Activated CD4-positive, alpha-beta memory T cell treated with anti-CD3 and anti-CD28 coated beads, Interleukin-2, amount 10 ng/mL, durations not matched to agents 7 days and 5 days (primary cell): ENCODE measurements at places on chromosomes 12 and 14. TPM values are rescaled to one million over a fixed set of nuclear protein-coding genes. Genes with fewer than 3 reads are reported as not detected.

- no peaks in the 10 kb centered on the region for H3K4me1 ChIP-seq
- H3K4me3 ChIP-seq = no peak overlapping the region
- H3K36me3 ChIP-seq = no peaks in the 10 kb centered on the region
Observed at GRCh38 chr14:90715495-90715894, 100.7 kb downstream of the TTC7B start.

- H3K4me1 ChIP-seq = peaks cover 45% of the 10 kb centered on the region
- H3K27ac ChIP-seq = peak overlapping the region; percentile 74
- DNase-seq = no peak
- peaks cover 8% of the 10 kb centered on the region for H3K27me3 ChIP-seq
Observed at GRCh38 chr12:116278279-116278626, 760 bp upstream of the MED13L start.

GRCh38 chr14:53401646-53402045 is 248.5 kb upstream of the DDHD1 start:
- no peak for DNase-seq
- no peaks in the 10 kb centered on the region for H3K4me1 ChIP-seq
- H3K4me3 ChIP-seq = no peak overlapping the region
- no peak overlapping the region for H3K27ac ChIP-seq
- no peaks in the 10 kb centered on the region for H3K36me3 ChIP-seq
- H3K27me3 ChIP-seq = no peaks in the 10 kb centered on the region

GRCh38 chr12:118299791-118300460 is 72.8 kb downstream of the TAOK3 start:
- peaks cover 34% of the 10 kb centered on the region for H3K4me1 ChIP-seq
- H3K4me3 ChIP-seq = no peak overlapping the region
- no peaks in the 10 kb centered on the region for H3K36me3 ChIP-seq

DNA sequence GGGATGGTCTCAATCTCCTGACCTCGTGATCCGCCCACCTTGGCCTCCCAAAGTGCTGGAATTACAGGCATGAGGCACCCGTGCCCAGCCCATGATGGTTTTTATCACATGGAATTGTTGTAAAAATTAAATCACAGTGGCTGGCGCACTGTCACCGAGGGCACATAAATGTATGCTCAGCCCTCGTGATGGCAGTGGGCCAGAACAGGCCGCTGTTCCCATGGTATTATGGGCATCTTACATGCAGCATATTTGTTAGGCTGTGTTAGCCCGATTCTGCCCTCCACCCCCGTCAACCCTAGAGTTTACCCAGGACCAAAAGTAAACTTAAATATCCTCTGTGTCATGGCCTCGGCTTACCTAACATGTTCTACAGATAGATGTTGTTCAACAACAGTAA is 48.6 kb downstream of the GPR68 start:
- H3K4me3 ChIP-seq = no peak overlapping the region
- H3K27ac ChIP-seq = no peak overlapping the region
- H3K27me3 ChIP-seq = no peaks in the 10 kb centered on the region
- H3K36me3 ChIP-seq = peaks cover 84% of the 10 kb centered on the region
- peaks cover 64% of the 10 kb centered on the region for H3K4me1 ChIP-seq

- no peaks in the 10 kb centered on the region for H3K4me1 ChIP-seq
- H3K27ac ChIP-seq = no peak overlapping the region
- no peak overlapping the region for H3K4me3 ChIP-seq
Observed at GRCh38 chr14:33377596-33378390, 439.1 kb downstream of the NPAS3 start.

DNA sequence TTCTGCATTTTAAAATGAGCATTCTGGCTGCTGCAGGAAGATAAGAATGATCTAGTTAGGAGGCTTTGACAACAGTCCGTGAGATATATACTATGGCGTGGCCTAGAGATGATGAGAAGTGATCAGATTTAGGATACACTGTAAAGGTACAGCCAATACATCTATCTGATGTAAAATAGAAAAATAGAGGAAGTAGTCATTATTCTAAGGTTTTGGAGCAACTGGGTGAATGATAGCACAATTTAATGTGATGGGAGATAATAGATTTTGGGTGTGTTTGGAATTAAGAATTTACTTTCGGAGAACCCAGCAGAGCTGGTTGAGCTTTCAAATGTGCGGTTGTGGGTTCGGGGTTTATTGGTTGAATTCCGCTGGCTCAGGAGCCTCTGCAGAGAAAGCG is at the start of gene ANP32D:
Gene ANP32D, plus strand, starts transcription at position 301 of the 400 bp plus-strand sequence. CDS start 106 bp downstream, outside the sequence.
- H3K36me3 ChIP-seq = no peaks in the 10 kb centered on the region
- H3K27ac ChIP-seq = no peak within 1 kb of the TSS
- DNase-seq = no peak
- peaks cover 9% of the 10 kb centered on the region for H3K27me3 ChIP-seq
- H3K4me3 ChIP-seq = no peak within 1 kb of the TSS

- no peak for DNase-seq
- H3K27ac ChIP-seq = no peak overlapping the region
- H3K36me3 ChIP-seq = peaks cover 23% of the 10 kb centered on the region
- no peaks in the 10 kb centered on the region for H3K4me1 ChIP-seq
Observed at GRCh38 chr12:26389343-26389742, 194.0 kb downstream of the SSPN start.

DNA sequence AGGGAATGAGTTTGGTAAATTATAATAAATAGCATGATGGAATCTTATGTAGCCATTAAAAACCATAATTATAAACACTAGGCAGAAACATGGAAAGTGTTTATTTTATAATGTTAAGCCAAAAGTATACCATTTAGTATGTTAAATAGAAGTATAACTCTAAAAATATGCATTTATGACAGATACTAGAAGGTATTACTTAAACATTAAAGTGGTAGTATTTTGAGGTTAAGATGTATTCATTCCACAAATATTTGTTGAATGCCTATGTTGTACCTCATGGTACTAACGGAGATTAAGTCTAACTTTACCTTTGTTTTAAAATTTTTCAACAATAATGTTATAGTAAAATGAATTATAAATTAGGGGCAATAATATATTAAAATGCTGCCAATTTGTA is 24.1 kb downstream of the TTC8 start:
- no peak overlapping the region for H3K4me3 ChIP-seq
- H3K4me1 ChIP-seq = no peaks in the 10 kb centered on the region
- no peak for DNase-seq
- H3K27ac ChIP-seq = no peak overlapping the region
- no peaks in the 10 kb centered on the region for H3K36me3 ChIP-seq

DNA sequence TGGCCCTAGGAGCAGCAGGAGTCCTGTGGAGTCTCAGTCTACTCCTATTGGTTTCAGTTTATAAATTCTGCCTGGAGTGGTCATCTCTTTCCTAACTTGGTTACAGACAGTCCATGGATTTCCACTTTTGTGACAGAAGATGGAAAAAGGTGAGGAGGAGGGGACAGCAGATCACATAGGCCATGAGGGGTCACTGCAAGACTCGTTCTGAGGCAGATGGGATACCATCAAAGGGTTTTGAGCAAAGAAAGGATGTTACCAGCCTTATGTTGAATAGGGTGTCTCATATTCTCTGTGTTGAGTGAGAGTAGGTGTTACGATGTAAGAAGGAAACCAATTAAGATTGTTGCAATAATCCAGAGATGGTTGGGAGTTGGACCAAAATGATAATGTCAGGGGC is 15.3 kb downstream of the PDE3A start:
- H3K36me3 ChIP-seq = no peaks in the 10 kb centered on the region
- no peak overlapping the region for H3K27ac ChIP-seq
- no peaks in the 10 kb centered on the region for H3K4me1 ChIP-seq
- no peak for DNase-seq
- no peak overlapping the region for H3K4me3 ChIP-seq

DNA sequence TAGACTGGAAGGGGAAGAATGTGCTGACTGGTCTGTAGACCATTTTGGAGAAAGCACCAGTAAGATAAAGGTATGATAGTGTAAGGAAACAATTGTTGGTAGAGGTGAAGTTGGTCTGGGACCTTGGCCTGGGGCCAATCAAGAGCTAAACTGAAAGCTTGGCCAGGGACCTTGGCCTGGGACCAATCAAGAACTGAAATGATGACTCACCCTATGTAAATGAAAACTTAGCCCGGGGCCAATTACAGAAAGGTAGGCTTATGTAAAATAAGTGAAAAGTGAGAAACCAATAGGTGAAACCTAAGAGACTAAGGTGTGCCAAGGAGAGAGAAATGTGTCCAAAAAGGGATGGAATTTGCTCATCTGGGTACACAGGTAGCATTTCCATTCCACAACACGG is 776.0 kb downstream of the C12orf50 start:
- H3K27me3 ChIP-seq = no peaks in the 10 kb centered on the region
- H3K27ac ChIP-seq = no peak overlapping the region
- no peak overlapping the region for H3K4me3 ChIP-seq
- DNase-seq = no peak
- no peaks in the 10 kb centered on the region for H3K36me3 ChIP-seq
- no peaks in the 10 kb centered on the region for H3K4me1 ChIP-seq

GRCh38 chr12:51395283-51396230 is 4.4 kb upstream of the GALNT6 start:
- peaks cover 7% of the 10 kb centered on the region for H3K27me3 ChIP-seq
- H3K27ac ChIP-seq = peak overlapping the region; percentile 96
- peak; percentile 45 for DNase-seq
- no peaks in the 10 kb centered on the region for H3K36me3 ChIP-seq
- peak overlapping the region; percentile 76 for H3K4me3 ChIP-seq
- peaks cover 51% of the 10 kb centered on the region for H3K4me1 ChIP-seq

DNA sequence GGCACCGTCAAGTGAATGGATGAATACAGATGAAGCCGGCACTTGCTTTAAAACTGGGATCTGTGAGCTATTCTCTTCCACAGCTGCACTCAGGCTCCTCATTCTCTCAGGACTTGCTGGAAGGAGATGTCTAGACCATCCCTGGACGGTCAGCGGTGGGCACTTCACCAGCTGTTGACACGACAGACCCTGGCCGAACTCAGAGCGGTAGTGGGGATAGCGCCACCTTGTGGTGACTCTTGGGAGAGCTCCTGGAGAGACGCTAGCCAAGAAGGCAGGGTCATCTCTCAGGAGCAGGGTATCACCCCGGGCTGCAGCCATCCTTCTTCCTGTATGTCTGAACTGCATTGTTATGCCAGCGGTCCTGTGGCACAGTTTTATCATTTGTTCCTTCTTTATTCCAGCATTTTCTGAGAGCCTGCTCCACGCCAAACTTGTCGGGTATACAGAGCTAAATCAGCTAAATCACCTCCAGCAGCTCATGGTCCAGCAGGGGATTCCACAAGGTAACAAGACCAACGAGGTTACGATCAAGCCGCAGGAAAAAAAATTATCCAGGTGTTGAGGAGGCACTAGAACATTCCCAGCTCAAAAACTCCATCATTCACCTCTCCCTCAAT is 10.0 kb downstream of the WNT1 start:
- H3K4me1 ChIP-seq = peaks cover 4% of the 10 kb centered on the region
- H3K27me3 ChIP-seq = peaks cover 68% of the 10 kb centered on the region
- H3K4me3 ChIP-seq = no peak overlapping the region
- peak; percentile 79 for DNase-seq

- no peak overlapping the region for H3K27ac ChIP-seq
- no peaks in the 10 kb centered on the region for H3K27me3 ChIP-seq
- H3K36me3 ChIP-seq = no peaks in the 10 kb centered on the region
Observed at GRCh38 chr12:91590966-91591638, 408.5 kb upstream of the DCN start.

Gene SERPINA12
- total RNA-seq = not detected

Gene COX8C
- total RNA-seq = not detected

Gene STYX
- total RNA-seq = 25.1 TPM

Gene ANKRD9
- 12.3 TPM for total RNA-seq

Gene KRT83
- total RNA-seq = not detected

Gene SMAGP
- 1.8 TPM for total RNA-seq

Gene PRH2
- not detected for total RNA-seq

Gene LIN7A
- not detected for total RNA-seq

Gene NKX2-8
- total RNA-seq = not detected

Gene DIO2
- not detected for total RNA-seq
